ENCODE measurements at places on chromosomes 5 and 9.

DNA sequence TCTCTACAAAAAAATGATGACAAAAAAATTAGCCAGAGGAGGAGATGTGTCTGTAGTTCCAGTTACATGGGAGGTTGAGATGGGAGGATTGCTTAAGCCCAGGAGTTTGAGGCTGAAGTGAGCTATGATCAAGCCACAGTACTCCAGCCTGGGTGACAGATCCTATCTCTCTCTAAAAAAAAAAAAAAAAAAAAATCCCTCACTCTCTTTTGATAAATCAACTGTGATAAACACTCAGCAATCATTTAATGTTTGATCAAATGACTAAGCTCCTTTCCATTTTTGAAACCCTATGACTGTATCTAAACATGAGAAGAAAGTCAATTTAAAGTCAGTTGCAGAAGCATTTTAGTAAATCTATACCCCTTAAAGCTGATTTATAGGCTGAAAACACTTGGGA is 112.1 kb upstream of the IL6ST start:
- DNase-seq = no peak

DNA sequence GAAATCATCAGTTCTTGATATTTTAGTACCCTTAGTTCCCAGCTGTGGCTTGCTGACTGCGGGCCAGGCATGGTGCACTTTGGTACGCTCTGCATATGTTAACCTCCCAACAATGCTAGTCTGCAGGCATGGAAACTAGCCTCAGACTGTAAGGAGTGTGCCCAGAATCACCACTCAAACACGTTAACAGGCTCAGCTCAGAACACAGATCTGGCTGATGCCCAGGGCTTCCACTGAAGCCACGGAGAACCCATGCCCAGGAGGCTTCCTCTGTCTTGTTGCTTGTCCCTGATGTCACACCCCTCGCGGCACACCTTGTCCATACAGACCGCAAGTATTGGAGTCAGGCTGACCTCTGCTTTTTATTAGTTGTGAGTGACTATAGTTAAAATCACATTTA is 187.2 kb upstream of the OTULINL start:
- DNase-seq = no peak

- DNase-seq = no peak
These were observed 390.8 kb downstream of the NNT start for GRCh38 chr5:43993634-43994351.

DNA sequence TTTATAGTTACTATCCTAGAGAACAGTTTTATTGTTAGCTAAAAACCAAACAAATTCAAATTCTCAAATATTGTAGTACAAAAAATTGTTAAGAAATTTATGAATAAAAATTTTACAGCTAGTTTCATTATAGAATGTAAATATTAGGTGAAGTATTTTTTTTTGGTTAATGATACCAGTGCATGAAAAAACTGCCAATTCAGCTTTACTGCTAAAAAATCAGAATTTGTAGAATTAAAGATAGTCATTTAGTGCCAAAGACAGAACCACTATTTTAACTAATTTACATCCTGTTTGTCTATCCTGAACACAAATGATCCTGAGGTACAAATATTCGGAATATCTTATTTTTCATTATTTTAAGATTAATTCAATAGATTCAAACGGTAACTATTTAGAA is 202.6 kb downstream of the FER start:
- no peak for DNase-seq

- DNase-seq = no peak
These were observed 75.1 kb upstream of the PCAT7 start for GRCh38 chr9:94479757-94480156.

All from hematopoietic multipotent progenitor cell treated with erythropoietin and hydrocortisone succinate and interleukin-3 and kit ligand, for 6 days (in vitro differentiated cells).